CD4-positive, alpha-beta T cell treated with Interleukin-4 for 4 hours (primary cell): ENCODE measurements at places on chromosomes 6 and 20.

DNA sequence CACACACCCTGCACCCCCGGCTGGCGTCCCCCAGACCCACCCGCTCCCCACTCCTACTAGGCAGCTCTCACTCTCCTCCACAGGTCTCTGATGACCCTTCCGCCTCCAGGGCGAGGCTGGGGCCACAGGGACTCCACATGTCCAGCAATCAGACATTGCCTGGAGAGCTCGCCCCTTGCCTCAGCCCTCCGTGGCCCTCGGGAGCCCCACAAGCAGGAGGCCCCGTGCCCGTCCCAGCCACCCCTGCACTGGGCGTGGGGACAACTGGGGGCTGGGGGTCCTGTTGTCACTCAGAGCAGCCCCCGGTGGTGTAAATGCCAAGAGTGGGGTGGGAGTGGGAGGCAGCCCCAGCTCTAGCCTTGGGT is 1.5 kb downstream of the COL20A1 start:
- DNase-seq, result no peak

DNA sequence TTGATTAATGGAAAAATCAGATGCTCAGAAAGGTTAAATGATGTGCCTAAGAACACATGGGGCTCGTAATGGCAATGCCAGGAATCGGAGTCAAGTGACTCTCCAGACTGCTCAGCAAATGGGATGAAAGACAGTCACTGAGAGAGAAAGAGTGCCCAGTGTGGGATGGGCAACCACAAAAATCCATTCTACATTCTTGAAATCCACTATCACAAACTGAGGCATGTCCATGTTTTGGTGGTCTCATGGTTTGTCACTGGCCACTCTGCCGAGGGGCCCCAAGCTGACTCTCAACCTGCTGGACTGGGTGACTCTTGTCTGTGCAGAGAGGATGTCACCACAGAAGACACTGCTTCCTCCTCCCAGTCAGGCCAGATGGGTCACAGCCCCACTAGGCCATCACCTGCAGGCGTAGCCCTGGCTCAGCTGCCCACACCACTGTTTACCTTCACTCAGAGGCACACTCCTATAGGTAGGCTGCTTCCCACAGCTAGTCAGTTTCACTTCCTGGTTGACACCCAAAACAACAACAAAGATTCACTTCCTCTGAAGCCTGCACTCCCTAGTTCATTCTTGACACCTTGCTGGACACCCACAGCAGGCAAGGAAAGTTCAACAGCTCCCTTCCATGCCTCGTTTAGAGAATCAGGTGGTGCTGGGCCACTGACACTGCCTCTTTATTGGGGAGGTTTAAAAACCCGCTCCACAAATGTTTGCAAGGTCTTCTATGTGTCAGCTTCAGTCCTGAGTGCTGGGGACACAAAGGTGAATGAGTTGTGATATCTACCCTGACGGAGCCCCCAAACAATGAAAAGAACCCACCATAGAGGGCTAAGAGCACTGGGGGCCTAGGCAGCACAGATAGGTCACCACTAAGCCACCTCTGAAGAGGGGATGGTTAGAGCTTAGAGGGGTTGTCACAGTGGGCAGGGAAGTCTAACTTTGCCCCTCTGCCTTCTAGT is 21.7 kb downstream of the MAP1LC3A start:
- peak; percentile 24 for DNase-seq

- no peak for DNase-seq
Measured at GRCh38 chr20:35525639-35526038, 3.8 kb downstream of the C20orf173 start.

DNA sequence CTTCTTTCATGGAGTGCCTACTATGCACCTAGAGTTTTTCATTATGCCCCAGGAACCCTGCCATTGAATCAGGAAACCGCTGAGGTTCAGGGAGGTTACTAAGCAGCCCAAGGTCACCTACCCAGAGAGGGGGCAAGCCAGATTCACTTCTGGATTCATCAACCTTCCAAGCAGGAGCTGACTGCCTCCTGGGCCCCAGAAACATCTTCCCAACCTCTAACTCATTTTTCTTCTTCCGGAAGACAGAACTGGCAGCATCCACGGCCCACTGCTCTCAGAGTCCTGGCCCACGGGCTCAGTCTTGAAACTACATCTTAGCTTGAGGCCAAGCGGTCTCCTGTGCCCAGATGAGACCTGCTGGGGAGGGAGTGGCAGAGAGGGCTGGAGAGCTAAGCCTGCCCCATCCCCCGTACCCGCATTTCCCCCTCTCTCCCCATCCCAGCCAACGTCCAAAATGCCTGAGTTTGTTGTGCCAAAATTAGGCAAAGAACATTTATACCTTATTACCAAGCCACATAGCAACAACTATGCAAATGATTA is 281.0 kb downstream of the CDC5L start:
- DNase-seq, result no peak

DNA sequence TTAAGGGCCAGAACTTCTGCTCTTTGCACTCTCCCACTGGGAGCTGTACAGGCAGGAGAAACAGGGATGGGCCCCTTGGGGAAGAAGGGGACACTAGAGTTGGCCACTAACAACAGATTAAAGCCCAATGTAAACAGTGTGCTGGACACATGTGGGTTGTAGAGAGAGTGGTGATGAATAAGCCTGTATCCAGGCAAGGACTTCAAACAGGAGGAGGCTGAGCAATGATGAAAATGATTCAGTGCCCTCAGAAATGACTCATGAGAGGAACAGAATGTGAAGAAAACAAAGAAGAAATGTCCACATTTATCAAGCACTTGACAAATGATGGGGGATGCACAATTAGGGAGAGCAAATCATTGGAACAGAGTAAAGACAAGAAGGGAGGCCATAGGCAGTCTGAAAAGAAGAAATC is 242.3 kb downstream of the TBX18 start:
- no peak for DNase-seq
